ENCODE measurements at places on chromosomes 13 and 19.

- DNase-seq = no peak
These were observed 352.5 kb upstream of the ATXN8OS start for GRCh38 chr13:69755101-69755500.

DNA sequence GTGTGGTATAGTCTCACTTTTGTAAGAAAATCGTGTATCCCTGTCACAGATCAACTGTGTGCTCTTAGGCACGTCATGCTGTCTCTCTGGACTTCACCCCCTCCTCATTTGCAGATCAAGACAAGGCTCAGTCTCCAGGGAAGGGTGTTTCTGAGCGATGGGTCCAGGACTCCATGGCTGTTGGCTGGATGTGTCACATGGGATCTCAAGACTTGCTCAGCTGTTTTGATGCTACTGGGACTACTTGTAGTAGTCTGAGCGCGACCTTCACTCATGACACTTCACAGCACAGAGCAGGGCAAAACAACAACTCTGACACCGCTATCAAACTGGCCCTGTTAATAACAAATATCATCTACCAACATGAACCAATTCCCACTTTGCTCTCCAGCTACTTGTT is 36.2 kb downstream of the SMAD9 start:
- no peak for DNase-seq

GRCh38 chr13:43300865-43301264 is 277.5 kb downstream of the DNAJC15 start:
- DNase-seq = no peak

DNA sequence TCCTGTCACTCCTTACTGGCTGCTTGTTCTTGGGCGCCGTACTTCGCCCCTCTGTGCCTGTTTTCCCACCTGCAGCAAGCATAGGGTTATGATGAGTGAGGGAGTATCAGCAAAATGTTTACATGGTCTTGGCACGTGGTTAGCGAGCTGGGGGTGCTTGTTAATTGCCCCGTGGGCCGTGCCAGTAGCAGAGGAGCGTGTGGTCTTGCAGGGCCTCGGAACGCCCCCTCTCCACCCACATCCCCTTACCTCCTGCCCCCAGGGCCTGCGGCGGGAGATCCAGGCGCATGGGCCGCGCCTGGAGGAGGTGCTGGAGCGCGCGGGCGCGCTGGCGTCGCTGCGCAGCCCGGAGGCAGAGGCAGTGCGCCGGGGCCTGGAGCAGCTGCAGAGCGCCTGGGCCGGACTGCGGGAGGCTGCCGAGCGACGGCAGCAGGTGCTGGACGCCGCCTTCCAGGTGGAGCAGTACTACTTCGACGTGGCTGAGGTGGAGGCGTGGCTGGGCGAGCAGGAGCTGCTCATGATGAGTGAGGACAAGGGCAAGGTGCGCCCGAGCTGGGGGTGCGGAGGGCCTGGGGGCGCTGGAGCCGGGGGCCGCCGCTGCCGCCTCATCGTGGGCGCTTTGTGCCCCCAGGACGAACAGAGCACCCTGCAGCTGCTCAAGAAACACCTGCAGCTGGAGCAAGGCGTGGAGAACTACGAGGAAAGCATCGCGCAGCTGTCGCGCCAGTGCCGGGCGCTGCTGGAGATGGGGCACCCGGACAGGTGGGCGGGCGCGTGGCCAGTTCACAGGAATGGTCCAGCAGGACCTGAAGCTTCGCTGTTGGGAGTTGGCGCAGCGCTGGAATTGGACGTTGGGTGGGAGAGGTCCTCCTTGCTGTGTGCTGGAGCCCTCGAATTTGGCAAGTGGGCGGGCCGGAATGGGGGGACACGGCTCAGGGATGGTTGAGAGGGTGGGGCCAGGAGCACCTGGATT is 22.5 kb upstream of the SHKBP1 start:
- no peak for DNase-seq

GRCh38 chr13:27138457-27139093 is 33.0 kb downstream of the USP12 start:
- no peak for DNase-seq

DNA sequence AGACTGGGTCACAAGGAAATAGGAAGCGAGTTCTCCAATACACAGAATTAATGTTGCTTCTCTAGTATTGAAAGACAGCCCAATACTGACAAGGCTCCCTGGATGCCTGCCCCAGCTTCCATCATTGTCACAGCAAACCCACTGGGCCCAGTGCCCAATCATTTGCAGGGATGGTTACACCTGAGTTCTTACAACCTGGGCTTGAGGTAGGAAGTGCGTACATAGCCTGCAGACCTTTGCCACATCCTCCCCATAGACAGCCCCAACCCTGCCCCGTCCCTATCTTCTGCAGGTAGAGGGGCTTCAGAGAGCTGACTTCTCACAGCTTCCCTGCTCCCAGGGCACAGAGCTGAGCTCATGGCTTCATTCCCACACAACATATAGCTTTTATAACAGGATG is 108.1 kb upstream of the UBL3 start:
- no peak for DNase-seq

- DNase-seq = no peak
These were observed 7.4 kb downstream of the CCDC122 start for GRCh38 chr13:43872181-43872580.

DNA sequence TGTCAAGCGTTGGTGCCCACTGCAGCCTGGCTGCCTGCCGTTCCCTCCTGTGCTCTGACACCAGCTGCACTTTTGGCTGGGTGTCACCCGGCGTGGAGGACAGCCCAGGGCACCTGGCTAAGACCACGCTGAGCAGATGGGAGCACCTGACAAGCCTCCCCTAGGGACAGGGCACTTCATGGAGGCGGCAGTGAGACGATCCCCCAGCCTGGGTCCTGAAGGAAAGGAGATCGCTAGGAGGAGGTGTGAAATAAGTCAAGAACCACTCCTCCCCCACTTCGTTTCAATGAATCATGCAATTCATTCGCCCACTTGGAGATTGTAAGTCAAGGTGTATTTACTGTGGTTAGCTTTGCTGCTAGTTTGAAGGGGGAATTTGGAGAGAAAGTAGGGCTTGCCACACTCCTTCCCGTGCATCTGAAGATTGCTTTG is 38.8 kb downstream of the VSTM2B start:
- no peak for DNase-seq

- DNase-seq = peak; percentile 79
These were observed 811 bp downstream of the ARMC6 start for GRCh38 chr19:19034204-19034624.

DNA sequence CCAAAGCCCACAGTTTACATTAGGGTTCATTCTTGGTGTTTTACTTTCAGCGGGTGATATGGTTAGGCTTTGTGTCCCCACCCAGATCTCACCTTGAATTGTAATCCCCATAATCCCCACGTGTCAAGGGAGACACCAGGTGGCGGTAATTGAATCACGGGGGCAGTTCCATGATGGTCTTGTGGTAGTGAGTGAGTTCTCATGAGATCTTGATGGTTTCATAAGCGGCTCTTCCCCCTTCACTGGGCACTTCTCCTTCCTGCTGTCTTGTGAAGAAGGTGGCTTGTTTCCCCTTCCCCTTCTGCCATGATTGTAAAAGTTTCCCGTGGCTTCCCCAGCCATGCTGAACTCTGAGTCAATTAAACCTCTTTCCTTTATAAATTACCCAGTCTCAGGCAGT is 12.0 kb downstream of the FPR2 start:
- peak; percentile 47 for DNase-seq

GRCh38 chr13:53198736-53199135 is 170.1 kb downstream of the OLFM4 start:
- no peak for DNase-seq

DNA sequence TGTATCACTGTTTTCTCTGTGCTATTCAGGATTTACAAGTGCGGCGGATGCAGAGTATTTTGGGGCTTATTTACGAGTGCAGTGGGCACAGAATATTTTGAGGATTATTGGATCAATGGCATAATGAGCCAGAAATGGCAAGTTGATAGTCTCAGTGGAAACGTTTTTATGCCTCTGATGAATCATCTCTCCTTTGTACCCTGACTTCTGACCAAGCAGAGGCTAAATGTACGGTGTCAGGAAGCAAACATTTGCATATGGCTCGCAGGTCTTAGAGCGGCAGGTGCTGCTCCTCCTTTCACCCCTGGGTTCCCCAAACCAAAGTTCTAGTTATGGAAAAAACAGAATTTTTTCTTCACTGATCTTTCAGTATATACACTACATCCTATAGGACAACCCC is 94.5 kb downstream of the LIG4 start:
- no peak for DNase-seq

DNA sequence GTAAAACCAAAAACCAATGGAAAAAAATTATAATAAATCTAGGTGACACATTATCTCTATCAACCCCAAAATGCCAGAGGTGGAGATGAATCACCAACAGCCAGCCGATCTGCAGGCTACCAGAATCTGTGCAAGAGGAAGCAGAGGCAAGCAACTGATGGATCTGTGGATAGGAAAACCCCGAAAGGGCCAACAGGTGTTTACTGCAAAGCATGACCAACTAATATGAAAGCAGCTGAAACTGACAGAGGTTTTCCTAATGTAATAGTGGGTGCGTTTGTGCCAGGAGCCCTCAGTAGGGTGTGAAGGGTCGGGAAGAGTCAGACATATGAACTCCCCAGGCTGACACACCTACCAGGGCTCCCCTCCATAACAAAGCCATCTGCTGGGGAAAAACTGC is 554.6 kb downstream of the RFC3 start:
- no peak for DNase-seq

GRCh38 chr13:46554951-46555350 is 2.0 kb downstream of the LRCH1 start:
- no peak for DNase-seq

DNA sequence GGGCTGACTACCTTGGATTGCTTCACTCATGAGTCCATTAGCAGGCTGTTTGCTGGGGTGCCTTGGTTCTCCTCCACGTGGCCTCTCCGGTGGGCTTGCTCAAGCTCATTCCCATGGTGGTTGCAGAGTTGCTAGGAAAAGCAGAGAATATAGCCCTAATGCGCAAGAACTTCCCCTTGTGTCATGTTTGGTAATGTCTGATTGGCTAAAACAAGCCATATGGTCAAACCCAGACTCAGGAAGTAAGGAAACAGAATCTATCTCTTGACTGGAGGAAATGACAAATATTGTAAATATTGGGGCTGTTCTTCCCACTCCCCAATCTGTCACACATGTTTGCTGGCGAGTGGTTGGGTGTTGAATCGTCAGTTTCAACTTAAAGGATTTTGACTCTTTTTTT is 12.1 kb downstream of the NFILZ start:
- DNase-seq = no peak

DNA sequence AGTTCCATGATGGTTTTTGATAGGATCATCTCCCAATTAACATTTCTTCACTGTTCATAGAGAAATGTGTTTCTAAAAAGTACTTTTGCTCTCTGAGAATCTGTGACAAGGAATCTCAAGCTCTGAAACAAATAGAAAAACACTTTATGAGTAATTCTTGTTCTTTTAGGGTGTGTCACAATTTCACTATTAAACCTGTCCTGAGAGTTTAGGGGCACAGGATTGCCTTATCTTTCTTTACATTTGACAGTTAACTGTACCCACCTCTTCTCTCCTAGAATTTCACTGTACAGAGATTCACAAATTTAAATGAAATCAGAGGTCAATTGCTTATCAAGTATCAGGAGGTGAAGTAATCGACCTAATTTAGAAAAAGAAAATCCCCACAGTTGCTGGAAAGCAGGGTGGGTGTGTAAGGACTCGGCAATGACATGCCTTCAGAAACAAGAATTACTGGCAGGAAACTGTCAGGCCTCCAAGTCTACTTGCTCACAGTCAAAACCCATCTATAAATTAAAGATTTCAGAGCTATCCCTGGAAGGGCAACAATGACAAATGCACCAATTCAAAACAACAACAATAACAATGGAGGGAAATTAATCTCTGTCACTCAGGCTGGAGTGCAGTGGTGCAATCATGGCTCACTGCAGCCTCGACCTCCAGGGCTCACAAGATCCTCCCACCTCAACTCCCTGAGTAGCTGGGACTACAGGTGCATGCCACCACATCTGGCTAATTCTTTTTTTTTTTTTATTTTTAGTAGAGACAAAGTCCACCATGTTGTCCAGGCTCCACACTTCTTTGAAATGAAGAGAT is 250.2 kb downstream of the ABCC4 start:
- no peak for DNase-seq

DNA sequence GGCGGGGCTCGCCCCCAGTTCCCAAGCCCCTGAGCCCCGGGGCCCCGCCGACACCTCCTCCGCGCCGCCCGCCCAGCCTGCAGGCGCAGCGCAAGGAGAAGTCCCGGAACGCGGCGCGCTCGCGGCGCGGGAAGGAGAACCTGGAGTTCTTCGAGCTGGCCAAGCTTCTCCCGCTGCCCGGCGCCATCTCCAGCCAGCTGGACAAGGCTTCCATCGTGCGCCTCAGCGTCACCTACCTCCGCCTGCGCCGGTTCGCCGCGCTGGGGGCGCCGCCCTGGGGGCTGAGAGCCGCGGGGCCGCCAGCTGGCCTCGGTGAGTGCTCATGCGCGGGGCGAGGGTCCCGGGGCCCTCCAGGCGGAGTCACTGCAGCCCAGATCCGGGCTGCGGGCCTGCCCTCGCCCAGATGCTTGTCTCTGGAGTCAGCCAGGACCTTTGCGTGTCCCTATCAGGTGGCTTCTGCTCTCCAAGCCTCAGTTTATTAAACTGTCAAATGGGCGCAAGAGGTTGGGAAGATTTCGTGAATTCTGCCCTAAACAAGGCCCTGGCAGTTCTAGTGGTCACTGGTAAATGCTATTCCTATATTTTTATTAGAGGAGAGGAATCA is 2.0 kb downstream of the NPAS1 start:
- no peak for DNase-seq

- DNase-seq = no peak
These were observed 22.9 kb upstream of the SLC7A10 start for GRCh38 chr19:33248553-33248953.

DNA sequence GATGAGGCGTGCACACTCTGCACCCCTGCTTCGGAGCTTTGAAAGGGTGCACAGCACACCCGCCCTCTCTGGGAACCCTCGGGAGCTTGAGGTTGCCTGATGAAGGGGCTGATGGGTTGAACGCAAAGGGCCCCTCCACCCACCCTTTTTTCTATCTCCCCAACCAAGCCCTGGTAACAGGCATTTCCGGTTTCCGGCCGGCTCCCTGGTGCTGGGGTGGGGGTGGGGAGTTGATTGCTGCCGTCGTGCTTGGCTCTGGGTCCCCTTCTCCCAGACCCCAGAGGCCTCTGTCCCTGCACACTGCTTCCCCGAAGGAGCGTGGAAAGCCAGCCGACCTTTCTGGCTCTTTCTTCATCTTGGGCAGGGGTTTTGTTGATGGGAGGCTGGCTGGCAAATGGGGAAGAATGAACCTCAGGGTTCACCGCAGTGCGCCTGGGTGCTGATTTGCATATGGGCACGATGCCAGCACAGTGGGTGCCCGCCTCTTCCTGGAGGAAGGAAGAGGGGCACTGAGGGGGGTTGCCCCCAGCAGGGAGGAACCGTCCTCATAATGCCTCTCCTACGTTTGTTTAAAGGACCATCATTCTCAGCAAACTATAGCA is 29.1 kb downstream of the VAV1 start:
- peak; percentile 84 for DNase-seq

DNA sequence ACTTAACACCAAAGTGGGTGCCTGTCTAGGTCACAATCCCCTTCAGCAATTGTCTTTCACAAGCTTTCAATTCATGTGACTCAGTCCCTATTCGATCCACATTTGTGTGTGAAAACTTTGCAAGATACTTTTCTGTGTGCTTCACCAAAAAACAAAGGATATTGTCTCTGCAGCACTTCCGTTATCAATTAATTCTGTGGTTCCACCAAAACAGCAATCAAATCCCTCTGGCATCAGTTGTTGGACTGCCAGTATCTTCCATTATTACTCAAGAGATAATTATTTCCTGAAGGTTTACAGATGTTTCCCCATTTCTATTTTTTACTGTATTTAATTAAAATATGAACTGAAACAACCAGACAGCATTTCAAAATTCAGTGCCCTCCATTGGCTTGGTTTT is 481.4 kb downstream of the SUCLA2 start:
- no peak for DNase-seq

Measured in upper lobe of left lung (tissue), 6 donors.